ENCODE measurements at places on chromosomes 4 and X. TPM values are rescaled to one million over a fixed set of nuclear protein-coding genes. Genes with fewer than 3 reads are reported as not detected.

DNA sequence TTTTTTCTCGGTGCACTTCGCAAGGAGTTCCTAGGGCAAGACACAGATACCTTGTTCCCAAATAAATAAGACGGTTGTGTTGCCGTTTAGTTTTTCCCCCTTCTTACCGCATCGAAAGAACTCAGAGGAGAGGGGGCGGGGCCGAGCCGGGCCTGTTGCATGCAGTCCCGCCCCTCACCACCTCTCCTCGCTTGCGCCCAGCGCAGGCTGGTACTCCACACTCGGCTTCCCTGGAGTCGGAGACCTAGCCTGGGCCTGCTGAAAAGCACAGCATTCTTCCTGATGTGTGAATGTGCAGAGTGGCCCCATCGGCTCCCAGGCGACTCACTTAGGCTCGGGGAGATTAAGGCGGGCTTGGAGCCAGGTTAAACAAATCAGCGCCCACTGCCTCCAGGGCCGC lies 26.1 kb upstream of the VMA21 start:
- H3K4me3 ChIP-seq: no peak overlapping the region
- no peaks in the 10 kb centered on the region for H3K36me3 ChIP-seq
- no peaks in the 10 kb centered on the region for H3K4me1 ChIP-seq
- DNase-seq: no peak

- peak; percentile 32 for DNase-seq
- no peaks in the 10 kb centered on the region for H3K36me3 ChIP-seq
- H3K4me3 ChIP-seq: no peak overlapping the region
- H3K4me1 ChIP-seq: peaks cover 5% of the 10 kb centered on the region
- H3K27ac ChIP-seq: no peak overlapping the region
Measured at GRCh38 chr4:112348488-112349158, 51.5 kb downstream of the ALPK1 start.

- H3K36me3 ChIP-seq: no peaks in the 10 kb centered on the region
- peak overlapping the region; percentile 59 for H3K27ac ChIP-seq
- peaks cover 4% of the 10 kb centered on the region for H3K4me1 ChIP-seq
- DNase-seq: no peak
Measured at GRCh38 chrX:3712870-3713224, 602 bp downstream of the PRKX start.

DNA sequence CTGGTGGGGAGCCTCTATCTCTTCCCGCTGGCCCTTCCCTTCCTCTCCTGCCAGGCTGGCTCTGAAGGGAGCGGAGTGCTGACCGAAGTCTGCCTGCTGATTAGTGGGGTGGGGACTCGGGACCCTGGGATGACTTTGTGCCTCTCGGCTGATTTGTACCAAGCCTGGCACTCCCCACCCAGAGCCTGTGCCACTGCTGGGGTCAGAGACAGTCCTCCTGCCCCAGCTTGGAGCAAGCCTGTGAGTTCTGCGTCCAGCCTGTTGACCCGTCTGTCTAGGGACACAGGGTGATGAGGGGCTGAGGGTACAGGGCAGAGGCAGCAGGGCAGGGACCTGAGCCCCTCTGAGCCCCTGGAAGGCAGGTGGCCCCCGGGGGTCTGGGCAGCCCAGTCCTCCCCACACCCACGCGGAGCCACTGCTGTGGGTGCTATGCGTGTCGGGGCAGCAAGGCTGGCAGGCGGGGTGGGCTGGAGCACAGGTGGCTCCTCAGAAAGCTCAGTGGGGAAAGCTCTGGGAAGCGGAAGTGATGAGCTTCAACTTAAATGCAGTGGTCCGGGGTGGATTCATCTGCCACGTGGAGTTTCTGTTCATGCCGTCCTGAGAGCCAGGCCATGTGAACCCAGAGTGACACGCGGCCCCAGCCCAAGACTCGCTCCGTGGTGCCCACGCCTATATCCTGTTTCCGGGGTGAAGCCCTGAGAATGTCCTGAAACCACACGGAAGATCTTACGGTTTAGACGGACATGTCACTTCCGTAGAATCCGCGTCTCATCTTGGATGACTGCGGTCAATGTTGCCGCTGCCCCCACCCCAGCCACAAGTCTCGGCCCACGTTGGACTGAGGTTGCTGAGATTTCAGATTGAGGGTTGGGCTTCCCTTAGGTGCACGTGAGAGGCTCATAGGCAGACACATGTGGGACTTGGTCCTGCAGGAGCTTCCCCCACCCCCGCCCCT lies 21.1 kb upstream of the UVSSA start:
- peaks cover 44% of the 10 kb centered on the region for H3K4me1 ChIP-seq
- peak overlapping the region; percentile 59 for H3K27ac ChIP-seq
- H3K4me3 ChIP-seq: no peak overlapping the region
- H3K27me3 ChIP-seq: no peaks in the 10 kb centered on the region
- no peak for DNase-seq
- H3K36me3 ChIP-seq: peaks cover 23% of the 10 kb centered on the region

DNA sequence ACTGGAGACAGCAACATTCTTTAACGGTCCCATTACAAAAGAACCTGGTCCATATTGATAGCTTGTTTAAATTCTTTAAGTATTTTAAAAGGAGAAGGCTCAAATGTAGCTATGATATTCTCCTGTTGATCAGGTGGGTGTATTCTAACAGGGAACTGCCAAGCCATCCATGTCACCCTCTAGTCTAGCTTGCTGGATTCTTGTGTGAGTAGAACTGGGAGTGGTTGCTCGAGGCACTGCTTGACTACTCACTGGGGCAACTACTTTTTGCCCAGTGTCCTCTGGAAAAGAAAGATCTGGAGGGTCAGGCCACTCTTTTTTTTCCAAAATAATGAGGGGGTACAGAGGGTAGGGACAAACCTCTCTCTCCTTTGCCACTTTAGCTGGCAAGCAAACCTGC lies 155.1 kb downstream of the ZNF518B start:
- no peak overlapping the region for H3K4me3 ChIP-seq
- H3K27me3 ChIP-seq: peaks cover 39% of the 10 kb centered on the region
- no peak overlapping the region for H3K27ac ChIP-seq
- no peak for DNase-seq
- H3K4me1 ChIP-seq: no peaks in the 10 kb centered on the region
- H3K36me3 ChIP-seq: no peaks in the 10 kb centered on the region

DNA sequence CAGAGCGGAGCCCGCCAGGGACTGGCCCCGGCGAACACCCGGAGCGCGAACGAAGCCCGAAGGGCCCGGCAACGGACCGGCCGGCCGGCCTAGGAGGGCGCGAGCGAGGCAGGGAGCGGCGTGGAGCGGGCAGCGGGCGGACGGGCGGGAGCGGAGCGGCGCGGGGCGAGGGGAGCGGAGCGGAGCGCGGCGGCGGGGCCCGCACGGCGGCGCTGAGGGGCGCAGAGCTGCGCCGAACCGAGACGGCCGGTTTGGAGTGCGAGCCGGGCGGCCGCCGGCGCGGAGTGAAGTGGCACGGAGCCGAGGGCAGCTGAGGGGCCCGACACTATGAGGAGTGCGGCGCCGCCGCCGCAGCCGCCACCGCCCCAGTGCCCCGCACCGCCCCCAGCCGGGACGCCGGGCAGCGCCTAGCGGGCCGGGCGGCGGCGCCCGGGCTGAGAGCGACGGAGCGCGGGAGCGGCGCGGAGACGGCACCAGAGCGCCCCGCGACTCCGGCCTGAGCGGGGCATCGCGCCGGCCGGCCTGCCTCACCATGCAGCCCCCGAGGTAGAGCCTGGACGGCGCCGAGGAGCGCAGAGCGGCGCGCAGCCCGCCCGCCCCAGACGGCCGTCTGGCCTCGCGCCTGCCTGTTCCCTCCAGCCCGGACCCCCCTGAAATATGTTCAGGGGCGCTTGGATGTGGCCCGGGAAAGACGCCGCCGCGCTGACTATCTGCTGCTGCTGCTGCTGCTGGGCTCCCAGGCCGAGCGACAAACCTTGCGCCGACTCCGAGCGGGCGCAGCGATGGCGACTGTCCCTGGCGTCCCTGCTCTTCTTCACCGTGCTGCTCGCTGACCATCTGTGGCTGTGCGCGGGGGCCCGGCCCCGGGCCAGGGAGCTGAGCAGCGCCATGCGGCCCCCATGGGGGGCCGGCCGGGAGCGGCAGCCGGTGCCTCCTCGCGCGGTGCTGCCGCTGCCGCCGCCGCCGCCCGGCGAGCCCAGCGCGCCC lies 793 bp downstream of the NALF2 start:
- H3K4me1 ChIP-seq: peaks cover 4% of the 10 kb centered on the region
- H3K27me3 ChIP-seq: no peaks in the 10 kb centered on the region
- no peaks in the 10 kb centered on the region for H3K36me3 ChIP-seq
- H3K4me3 ChIP-seq: peak overlapping the region; percentile 63
- peak overlapping the region; percentile 76 for H3K27ac ChIP-seq
- no peak for DNase-seq

CSAG3 gene
- 44.1 TPM for total RNA-seq

OTUD6A gene
- not detected for total RNA-seq

CXorf49 gene
- not detected for total RNA-seq

Data from HCT116 (cell line).